ENCODE measurements at places on chromosomes 4 and X.

DNA sequence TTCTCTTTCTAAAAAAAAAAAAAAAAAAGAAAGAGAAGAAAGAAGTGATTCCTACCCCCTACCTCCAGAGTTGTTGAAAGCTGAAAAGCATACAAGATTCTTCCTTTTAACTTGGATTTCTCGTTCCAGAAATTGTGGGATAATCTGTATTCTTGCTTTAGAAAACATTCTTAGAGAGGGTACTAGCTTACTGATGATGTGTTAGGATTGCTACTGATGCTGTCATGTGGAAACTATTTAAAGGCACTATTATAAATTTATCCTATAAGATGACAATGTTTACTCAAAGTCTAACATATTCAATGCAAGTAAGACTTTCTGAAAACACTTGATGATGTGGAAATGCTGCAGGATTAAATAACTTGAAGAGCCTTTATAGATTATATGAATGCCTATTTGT, 204.0 kb upstream of the PUDP start:
- no peak for DNase-seq

GRCh38 chr4:145496292-145496691, 14.6 kb downstream of the SMAD1 start:
- no peak for DNase-seq

DNA sequence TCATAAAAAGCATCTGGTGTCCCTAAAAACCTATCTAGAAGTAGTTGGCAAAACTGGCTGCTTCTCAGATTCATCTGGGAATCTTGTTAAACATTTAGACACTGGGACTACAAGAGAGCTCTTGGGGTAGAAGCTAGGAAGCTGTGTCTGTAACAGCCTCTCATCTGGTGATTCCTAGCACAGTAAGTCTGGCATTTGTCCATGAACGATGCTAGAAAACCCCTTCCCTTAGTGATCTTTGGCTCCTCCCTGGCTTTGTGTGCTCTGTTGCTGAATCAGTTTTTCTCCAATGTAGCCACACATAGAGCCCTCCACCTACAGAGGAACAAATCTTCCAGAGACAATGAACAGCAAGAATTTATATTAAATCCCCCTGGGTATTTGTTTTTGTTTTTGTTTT, 951.7 kb upstream of the LCORL start:
- no peak for DNase-seq

- no peak for DNase-seq
These were observed 1.1 kb downstream of the PLXNA3 start for GRCh38 chrX:154458954-154459778.

- no peak for DNase-seq
These were observed 200.6 kb downstream of the MAPK10 start for GRCh38 chr4:86159216-86159615.

- no peak for DNase-seq
These were observed 176.0 kb upstream of the NWD2 start for GRCh38 chr4:37068580-37068979.

GRCh38 chrX:71082822-71083221, 12.8 kb upstream of the FOXO4 start:
- no peak for DNase-seq

DNA sequence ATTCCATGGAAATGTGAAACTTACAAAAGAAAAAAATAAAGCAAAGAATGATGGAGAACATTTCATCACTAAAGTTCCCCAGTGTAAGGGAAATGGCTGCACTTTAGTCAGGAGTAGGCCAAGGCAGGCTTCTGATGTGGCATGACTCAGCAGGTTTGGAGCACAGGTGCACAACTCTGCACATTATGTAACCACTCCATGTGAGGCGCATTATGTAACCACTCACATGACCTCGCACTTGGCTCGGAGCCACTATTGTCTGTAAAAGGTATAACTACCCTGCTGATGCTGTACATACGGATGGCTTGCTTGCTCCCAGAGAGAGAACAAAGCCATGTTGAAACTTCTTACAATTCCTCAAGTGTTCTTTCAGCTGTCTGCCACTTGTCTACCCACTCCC, 727.6 kb downstream of the TRAM1L1 start:
- no peak for DNase-seq

DNA sequence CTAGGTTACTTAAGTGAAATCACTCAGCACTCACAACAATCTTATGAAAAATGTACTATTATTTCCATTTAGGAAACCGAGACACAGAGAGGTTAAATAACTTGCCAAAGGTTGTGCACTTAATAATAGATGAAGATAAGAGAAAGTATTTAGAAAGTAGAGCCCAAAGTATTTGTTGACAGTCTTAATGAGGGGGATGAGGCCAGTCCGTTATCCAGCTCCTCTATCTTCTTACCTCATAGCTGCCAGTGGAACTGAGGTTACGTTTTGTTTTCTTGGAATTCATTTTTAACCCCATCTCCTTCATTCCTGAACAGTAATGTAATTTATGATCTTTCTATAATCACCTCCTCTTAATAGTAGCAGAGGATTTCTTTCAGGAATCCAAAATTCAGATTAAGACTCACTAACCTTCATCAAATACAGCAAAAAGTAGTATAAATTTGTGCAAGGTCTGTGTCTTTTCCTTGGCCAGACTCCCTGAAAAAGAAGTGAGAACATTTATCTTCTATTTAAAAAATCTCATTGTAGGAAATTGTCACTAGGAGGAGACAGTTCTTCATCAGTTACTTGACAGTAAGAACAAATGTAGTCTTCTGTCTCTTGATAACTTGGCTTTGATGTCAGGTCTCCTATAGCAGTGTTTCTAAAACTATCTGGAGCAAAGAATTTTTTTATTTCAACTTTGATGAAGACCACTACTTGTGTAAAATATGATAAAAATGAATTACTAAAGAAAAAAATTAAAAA, 35.5 kb downstream of the F8 start:
- DNase-seq, result no peak

DNA sequence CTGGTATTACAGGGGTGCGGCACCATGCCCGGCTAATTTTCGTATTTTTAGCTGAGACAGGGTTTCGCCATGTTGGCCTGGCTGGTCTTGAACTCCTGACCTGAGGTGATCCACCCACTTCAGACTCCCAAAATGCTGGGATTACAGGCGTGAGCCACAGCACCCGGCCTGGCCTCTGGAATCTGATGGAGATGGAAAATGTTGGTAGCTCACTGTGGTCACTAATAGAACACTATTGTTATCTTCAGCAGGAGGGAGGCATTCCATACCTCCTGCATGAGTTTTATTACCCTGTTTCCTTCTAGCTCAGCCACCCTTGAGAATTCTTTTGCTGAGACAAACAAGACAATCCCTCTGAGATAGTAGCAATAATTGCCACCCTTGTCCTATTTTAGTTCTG, 105.0 kb downstream of the SHROOM3 start:
- no peak for DNase-seq

GRCh38 chr4:11468901-11469300, 40.2 kb upstream of the HS3ST1 start:
- DNase-seq, result no peak

- no peak for DNase-seq
These were observed 18.8 kb upstream of the KLHL8 start for GRCh38 chr4:87239194-87239593.

DNA sequence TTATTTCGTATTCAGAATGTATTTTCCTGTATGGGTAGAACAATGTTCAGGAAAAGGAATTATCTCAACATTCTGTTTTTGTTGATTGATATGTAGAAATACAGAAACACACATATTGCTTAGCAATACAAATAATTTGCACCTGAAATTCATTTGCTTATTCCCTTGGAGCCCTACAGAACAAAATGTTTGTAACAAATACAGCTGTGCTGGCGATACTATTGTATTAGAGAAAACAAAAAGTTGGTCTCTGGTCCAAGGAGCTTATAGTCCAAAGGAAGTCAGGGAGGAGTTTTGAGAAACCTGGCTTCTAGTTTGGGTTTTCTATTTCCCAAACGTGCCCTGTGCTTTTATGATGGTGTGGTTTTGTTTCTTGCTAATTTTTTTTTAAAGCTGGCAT, 37.8 kb upstream of the CAPN6 start:
- no peak for DNase-seq

GRCh38 chr4:140255927-140256326, 101.9 kb upstream of the MAML3 start:
- no peak for DNase-seq

DNA sequence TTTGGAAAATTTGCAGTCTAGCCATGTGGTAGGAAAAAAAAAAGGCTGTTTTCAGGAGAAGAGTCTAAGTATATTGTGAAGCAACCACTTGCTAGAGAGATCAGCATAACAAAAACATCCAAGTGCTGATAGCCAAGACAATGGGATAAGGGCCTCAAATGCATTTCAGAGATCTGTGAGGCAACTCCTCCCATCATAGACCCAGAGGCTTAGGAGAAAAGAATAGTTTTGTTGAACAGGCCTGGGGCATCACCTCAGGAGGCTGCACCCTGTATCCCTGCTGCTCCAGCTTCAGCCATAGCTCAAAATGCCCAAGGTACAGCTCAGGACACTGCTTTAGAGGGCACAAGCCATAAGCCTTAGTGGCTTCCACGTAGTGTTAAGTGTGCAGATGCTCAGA, 13.6 kb upstream of the GPR174 start:
- DNase-seq, result no peak

DNA sequence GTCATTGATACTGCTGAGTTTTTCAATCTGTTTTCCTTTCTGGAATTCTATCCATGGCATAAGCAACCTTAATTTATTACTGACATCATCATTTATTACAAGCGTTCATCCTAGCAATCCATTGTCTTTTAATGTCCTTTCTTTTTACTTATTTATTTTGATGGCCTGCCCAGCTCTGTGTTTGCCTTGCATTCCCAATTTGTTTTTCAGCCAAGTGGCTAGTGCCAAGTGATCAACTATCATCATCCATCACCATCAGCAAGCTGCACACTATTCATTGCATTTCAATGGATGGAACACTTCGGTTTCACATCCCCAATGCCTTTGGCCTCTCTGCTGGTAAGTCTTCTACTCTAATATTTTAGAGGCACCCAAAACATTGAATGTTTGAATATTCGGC, 831.7 kb upstream of the EPHA5 start:
- DNase-seq, result no peak

- DNase-seq, result no peak
These were observed 15.6 kb upstream of the ADGRA3 start for GRCh38 chr4:22531311-22532019.

DNA sequence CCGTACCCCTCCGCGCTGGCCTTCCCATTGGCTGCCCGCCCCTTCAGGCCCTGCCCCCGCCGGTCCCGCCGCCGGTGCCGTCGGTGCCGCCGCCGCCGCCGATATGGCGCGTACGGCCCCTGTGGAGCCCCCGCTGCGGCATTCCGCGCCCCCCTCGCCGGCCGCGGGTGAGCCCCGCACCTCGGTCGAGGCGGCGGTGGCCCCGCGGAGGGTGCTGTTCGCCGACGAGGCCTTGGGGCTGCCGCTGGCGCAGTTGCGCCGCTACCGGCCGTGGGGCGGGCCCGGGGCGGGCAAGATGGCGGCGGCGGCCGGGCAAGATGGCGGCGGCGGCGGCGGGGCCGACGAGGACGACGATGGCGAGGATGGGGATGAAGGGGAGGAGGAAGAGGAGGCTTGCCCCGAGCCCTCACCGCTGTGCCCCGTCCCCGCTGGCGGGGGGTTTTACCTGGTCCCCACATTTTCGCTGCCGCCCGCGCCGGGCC, at the start of gene PPP1R3F:
TSS of gene PPP1R3F (plus strand) at position 27 of the 482 bp plus-strand sequence. CDS start at position 104, 77 bp downstream.
- no peak for DNase-seq

- no peak for DNase-seq
These were observed 60.3 kb upstream of the DDX3X start for GRCh38 chrX:41273638-41274037.

GRCh38 chr4:123449780-123450179, 53.2 kb downstream of the SPRY1 start:
- DNase-seq, result peak; percentile 16

- DNase-seq, result no peak
These were observed 171.5 kb upstream of the FRG1 start for GRCh38 chr4:189769131-189769530.

DNA sequence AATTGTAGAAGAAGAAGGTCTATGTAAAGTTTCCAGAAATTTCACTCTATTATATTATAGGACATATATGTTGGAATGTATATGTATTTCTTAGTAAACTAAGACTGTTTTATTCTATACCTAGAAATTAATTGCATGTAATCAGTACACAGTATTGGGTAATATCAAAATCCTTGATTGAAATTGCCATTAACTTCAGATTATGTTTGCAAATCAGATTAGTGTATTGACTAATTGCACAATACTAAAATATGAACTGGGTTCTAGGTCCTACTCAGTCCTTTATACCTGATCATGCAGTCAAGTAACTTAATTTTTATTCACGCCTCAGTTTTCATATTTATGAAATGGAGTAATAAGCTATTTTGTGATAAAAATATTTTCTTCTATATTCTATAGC, 950.3 kb upstream of the ADGRL3 start:
- DNase-seq, result no peak

DNA sequence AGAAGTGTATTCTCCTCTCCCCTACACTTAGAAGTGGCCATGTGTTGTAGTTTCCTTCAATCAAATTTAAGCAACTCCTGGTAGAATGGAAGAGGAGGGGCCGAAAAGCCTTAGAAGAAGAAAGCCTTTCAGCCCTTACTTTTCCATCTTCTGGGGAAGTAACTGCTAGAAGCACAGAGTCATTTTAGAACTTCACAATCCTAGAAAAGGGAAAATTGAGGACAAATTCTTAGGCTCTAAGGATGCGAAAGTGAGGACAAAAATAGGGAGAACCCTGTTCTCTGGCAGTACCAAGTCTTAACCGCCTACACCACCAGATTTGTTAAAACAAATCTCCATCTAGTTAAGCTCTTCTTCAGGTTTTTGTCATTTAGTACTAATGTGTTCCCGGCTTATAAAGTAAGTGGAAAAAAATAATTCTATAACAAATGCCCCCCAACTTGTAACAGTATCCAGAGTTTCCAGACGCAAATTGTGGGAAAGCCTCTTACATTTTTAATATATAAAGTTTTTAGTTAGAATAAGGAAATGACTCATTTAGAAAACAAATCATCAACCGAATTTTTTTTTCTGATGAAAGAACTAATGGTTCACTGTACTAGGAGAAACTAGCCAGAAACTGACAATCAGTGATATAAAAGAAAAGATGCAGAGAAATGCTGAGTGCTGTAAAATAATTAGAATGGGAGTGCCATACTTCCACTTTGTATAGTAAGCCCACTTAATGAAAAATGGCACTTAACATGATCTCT, 76.0 kb downstream of the ARAP2 start:
- DNase-seq, result no peak

DNA sequence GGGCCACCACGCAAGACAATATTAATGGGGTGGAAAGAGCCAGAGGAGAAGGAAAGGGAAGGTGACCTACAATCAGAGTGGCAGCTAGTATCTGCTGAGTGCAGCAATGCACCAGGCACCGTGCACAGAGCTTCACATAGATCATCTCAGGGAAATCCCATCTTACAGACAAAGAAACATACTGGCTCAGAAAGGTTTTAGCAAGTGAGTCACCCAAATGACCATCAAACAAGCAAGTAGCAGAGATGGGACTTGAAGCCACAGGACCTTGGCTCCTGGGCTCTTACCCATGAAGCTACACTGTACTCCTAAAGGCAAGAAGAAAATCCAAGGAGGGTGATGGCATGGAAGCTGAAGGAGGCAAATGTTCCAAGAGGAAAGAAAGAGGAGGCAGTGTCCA, 6.8 kb downstream of the ANXA5 start:
- DNase-seq, result no peak

GRCh38 chrX:31279359-31279758, 207.5 kb upstream of the FTHL17 start:
- DNase-seq, result no peak

GRCh38 chr4:20044966-20045365, 206.7 kb upstream of the SLIT2 start:
- no peak for DNase-seq

Measured in CD8-positive, alpha-beta T cell (primary cell).